Caudate nucleus (tissue), 63 donors: ENCODE measurements at places on chromosomes 3 and 15.

DNA sequence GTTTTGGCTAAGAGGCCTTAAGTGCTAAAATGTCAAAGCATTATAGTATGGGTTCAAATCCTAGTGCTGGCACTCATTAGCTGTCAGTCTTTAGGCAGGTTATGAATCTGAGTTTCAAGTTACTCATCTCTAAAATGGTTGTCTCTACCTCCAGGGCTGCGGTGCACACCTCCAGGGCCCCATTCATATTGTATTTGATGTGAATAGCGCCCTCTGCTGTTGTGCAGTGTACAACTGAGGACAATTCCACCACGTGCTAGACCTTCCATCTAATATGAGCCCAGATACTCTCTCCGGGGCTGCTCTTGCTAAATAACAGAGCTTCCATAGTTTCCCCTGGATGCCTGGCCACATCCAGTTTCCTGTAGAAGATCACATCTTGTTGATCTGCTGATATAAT is 54.3 kb downstream of the OXNAD1 start:
- DNase-seq: no peak

DNA sequence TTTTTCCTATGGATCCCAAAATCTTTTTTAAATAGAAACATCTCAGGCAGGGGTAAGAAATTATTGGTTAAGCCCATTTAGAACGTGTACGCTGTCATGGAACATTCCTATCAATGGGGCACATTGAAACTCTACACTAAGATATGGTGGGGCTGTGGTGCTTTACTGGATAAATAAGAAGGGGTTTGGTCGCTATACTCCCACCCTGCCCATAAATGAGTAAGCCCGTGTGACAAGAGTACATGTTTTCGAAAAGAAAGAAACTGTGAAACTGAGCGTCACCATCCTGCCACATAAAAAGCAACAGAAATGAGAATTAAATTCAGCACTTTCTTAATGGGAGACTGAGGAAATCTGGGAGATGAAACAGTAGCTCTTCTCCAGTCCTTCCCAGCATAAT is 929.7 kb upstream of the CFAP20DC start:
- DNase-seq: no peak

- DNase-seq: no peak
Observed at GRCh38 chr3:20811006-20811405, 625.0 kb upstream of the SGO1 start.

DNA sequence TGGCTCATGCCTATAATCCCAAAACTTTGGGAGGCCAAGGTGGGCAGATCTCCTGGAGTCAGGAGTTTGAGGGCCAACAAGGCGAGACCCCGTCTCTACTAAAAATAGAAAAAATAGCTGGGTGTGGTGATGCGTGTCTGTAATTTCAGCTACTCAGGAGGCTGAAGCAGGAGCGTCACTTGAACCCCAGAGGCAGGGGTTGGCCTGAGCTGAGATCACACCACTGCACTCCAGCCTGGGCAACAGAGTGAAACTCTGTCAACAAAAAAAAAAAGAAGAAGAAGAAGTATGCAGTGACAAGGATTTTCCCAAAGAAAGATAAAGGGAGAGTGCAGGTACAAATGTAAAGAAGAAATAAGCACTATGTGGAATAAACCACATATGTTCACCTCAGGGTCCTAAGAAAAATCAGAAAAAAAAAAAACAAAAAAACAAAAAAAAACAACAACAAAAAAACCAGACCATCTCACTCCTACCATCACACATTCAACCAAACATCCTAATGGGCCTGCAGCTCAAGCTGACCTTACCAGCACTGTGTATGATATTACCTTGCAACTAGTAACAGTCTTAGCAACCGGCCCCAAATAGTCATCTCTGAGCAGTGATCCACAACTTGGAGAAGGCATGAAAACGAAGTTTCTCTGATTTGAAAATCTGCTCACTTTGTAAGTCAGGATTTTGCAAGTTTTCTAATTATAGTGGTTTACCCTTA is 296.7 kb upstream of the PROK2 start:
- no peak for DNase-seq
